ENCODE measurements at places on chromosomes 7 and 10.
A peak's percentile ranks its signal among the peaks of the same experiment; 100 is the strongest.

GRCh38 chr10:115129752-115130151, 36.6 kb downstream of the ATRNL1 start:
- no peak for DNase-seq

- DNase-seq = no peak
These were observed 46.5 kb downstream of the TSPAN15 start for GRCh38 chr10:69497611-69498390.

DNA sequence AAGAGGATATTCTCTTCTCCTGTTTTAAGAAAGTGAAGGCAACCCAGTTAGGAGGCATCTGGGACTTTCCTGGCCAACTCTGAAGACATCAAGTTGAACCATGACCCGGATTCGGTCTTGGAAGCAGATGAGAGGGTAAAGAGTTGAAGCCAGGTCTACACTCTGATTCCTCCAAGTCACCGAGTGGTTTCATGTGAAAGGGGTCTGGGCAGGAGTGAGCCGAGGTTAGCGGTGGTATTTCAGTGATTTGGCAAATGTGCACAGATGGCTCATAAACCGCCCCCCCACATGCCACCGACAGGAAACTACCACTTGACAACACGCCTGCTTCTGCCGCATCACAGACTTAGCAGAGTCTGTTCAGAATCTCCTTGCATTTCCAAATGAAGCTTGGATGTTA, 11.4 kb upstream of the REPIN1 start:
- peak; percentile 59 for DNase-seq

DNA sequence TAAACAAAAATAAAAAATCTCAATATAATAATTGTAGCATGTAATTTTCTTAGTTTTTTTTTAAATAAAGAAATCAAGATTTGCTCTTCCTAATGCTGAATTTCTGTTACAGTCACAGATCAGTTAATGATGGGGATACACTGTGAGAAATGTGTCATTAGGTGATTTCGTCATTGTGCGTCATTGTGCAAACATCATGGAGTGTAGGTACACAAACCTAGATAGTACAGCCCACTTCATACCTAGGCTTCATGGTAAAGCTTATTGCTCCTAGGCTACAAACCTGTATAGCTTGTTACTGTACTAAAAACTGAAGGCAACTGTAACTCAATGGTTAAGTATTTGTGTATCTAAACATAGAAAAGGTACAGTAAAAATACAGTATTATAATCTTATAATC, 74.4 kb upstream of the LSM8 start:
- DNase-seq = no peak

DNA sequence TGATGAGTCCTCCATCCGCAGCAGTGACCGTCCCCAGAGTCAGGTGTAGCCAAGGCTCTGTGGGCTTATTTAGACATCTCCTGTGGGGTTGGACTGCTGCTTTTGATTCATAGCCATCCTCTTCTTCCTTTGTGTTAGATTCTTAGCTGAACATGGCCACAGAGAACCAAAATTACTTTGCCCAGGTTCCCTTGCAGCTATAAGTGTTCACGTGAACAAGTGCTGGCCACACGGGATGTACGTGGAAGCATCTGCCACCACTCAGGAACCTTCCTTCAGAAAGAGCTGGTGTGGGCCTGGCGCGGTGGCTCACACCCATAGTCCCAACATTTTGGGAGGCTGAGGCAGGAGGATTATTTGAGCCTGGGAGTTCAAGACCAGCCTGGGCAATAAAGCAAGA, 49.1 kb downstream of the TMEM209 start:
- no peak for DNase-seq

- DNase-seq = no peak
These were observed 22.8 kb downstream of the SLC39A12 start for GRCh38 chr10:17974505-17974904.

- no peak for DNase-seq
These were observed 15.9 kb downstream of the PTPRE start for GRCh38 chr10:127922675-127923366.

- no peak for DNase-seq
These were observed 664 bp downstream of the CPA1 start for GRCh38 chr7:130380861-130381455.

DNA sequence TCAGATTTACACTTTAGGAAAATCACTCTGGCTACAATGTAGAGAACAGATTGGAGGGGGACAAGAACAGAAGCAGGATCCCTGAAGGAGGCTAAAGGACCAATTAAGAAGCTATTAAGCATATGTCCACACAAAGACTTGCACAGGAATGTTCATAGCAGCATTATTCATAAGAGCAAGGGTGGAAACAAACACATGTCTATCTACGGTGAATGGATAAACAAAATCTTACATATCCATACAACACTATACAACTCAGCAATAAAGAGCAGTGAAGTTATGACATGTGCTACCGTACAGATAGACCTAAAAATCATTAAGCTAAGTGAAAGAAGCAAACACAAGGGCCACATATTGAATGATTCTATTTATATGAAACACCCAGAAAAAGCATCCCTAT, 10.4 kb downstream of the CHCHD3 start:
- no peak for DNase-seq

GRCh38 chr7:111438369-111439289, 123.7 kb downstream of the IMMP2L start:
- no peak for DNase-seq

DNA sequence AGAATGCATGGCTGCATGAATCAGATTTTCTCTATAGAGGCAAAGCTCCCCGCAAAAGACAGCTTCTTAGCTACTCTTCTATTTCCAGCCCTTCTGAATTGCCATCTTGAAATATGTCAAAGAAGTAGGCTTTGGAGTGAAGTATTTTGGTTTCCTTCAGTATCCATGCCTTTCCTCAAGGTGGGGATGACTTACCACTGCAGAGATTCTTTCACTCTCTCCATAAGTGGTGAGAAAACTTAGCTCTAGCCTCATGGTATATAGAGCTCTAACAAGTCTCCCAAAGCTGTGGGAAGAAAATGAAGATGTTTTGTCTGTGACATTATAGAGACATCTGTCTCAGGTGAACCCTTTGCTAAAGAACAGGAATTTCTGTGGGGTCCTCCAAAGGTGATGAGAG, 89.6 kb upstream of the ITGB1 start:
- DNase-seq = no peak

GRCh38 chr7:73727952-73728351, 8.5 kb upstream of the STX1A start:
- DNase-seq = no peak

DNA sequence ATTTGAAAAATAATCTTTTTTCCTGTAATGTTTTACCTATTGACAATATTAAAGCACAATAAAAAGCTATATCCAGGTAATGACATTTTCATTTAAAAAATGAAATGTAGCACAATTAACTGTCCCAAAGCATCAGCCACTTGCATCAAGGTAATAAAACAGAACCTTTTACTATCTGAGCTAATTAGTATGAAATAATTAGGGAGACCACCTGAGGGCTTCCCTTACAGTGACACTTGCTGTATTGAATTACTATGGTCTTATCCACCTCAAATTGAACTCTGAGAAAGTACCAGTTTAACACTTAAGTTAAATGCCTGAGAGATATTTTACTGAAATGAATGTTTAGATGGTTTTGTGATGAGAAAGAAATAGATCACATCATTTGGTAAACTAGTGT, 119.4 kb upstream of the DKK1 start:
- no peak for DNase-seq

DNA sequence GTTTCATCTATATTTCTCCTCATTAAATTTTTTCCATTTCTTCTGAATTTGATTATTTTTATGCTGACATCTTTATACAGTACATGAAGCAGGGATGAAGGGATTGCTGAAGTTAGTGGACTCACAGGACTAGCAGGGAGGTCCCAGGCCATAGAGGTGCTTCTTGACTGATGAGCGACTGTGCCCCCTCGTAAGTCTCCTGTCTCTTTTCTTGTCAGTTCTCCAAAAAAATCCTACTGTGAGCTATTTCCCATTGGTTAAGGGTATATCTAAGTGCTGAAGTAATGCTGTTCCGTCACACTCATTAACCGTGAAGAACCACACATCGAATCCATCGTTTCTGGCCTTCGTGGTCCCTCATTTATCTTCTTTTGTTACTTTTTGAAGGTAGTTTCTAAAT, 27.7 kb downstream of the HECW1 start:
- DNase-seq = no peak

DNA sequence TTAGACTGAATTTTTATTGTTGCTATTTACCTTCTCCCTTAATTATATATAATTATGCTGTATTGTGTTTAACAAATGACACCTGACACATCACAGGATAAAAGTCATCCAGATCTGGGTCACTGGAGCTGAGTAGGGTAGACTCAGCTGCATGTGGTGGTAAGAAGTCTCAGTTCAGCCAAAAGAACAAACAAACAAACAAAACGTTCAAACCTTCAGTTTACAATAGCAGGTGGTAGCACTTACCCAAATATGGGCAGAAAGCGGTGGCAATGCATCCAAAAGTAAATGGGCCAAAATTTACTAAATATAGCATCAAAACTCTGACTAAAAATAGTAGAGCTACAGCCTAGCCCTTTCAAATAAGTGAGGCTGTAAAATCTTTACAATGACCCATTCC, 42.2 kb downstream of the ZWINT start:
- DNase-seq = no peak

- no peak for DNase-seq
These were observed 69.4 kb downstream of the EBF3 start for GRCh38 chr10:129894698-129895097.

DNA sequence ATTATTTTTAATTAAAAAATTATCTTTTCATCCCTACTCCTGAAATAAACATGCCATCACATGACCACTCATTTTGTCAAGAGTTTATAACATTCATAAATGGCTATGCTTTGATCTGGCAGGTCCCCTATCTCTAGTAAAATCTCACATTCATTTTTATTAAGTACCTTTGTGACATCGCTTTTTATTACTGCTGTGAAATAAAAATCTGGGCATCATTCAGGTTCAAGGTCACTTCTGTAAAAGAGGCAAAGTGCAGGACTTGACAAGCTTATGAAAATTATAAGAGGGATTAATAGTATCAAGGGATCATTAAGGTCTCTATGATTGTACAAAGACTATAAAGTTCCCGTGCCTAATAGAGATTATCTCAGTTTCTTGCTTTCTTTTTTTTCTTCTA, 416.8 kb upstream of the SEMA3A start:
- DNase-seq = no peak

GRCh38 chr7:2818121-2818520, 26.0 kb downstream of the GNA12 start:
- DNase-seq = no peak

DNA sequence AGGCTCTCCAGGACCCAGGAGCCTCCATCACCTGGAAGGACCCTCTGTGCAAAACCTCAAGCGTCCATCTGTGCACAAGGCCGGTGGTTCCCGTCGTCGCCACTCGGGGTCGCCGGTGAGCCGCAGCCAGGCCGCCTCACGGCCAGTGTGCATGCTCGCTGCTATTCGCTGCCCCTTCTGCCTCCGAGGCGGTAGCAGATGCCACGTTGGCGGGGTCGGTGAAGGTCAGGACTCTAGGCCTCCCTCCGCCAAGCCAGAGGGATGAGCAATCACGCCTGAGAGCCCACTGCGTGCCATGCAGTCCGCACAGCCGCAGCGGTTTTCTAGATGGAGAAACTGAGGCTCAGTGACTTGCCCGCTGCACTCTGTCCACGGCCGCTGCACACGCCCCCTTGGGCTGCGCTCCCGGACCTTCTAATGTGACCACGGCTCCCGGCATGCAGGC, 5.7 kb downstream of the UPK3B start:
- DNase-seq = no peak

DNA sequence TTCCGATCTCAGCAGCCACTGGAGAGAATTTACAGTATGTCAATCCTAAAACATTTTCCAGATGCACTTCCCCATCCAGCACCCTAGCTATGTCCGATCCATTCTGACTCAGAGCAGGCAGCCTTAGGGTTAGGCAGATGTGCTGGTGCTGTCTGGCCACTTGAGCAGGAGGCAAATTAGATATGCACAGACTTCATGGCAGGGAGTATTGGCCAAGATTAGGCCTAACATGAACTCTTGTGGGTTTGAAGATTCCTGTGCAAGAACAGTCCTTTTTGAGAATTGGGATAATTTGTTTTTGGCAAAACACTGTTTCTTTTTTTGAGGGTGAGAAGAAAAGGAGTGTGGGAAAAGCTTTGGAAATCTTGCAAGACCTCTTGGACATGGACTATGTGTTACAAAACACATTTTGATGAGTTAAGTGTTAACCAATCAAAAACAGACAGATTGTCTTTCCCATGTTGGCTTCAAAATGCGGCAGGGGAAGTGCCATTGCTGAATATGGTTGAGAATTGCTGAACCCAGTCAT, 218.6 kb upstream of the INHBA start:
- DNase-seq = no peak

GRCh38 chr7:106016331-106016730, 53.3 kb downstream of the CDHR3 start:
- no peak for DNase-seq

GRCh38 chr7:29424295-29424983, 139.2 kb upstream of the PRR15 start:
- no peak for DNase-seq

- no peak for DNase-seq
These were observed 28.5 kb upstream of the CRYGN start for GRCh38 chr7:151468217-151469018.

- no peak for DNase-seq
These were observed 48.9 kb downstream of the DLG5 start for GRCh38 chr10:77877441-77878344.

DNA sequence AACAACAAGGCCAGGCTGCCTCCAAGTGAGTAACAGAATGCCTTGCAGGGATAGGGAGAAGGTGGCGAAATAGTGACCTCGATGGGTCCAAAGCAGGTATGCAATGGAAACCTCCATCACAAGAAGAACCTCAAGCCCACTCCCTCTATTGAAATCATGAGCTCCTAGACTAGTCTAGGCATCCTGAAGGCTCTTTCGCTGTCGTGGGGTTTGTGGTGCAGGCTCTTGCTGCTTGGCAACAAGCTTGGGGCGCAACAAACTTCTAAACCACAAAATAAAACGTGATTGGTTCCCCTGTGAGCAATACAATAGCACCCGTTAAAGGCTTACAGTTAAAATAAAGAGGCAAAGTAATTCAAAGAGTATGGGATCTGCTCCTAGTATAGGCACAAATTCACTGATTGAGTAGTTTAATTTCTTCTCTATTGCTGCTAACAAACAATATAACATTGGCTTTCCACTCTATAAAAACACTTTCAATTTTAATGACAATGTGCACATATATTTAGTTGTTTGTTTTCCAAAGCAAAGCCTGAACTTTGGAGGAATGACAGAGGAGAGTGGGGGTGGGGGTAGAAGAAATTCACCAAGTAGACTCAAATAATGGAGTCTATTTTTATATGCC, 64.1 kb downstream of the C10orf67 start:
- no peak for DNase-seq

GRCh38 chr7:10685040-10685439, 288.6 kb upstream of the PHF14 start:
- no peak for DNase-seq
